Keratinocyte (primary cell): ENCODE measurements at places on chromosomes 16 and 17.

DNA sequence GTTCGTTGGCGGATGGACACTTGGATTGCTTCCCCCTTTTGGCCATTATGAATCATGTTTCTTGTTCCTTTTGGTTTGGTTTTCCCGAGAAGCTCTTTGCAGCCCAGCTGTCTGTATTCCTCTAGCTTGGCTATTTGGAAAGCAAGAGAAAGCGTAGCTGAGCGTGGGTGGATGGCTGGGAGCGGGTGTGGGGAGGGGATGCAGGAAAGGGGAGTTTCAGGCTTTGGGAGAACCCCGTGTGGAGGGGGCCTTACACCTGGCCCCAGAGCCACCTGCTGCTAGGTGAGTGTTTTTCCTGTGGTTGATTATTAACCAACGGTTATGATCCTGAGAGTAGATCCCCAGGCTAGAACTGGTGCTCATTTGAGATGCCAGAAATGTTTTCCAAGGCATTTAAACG, 103.7 kb downstream of the RAP1GAP2 start:
- no peak for DNase-seq

DNA sequence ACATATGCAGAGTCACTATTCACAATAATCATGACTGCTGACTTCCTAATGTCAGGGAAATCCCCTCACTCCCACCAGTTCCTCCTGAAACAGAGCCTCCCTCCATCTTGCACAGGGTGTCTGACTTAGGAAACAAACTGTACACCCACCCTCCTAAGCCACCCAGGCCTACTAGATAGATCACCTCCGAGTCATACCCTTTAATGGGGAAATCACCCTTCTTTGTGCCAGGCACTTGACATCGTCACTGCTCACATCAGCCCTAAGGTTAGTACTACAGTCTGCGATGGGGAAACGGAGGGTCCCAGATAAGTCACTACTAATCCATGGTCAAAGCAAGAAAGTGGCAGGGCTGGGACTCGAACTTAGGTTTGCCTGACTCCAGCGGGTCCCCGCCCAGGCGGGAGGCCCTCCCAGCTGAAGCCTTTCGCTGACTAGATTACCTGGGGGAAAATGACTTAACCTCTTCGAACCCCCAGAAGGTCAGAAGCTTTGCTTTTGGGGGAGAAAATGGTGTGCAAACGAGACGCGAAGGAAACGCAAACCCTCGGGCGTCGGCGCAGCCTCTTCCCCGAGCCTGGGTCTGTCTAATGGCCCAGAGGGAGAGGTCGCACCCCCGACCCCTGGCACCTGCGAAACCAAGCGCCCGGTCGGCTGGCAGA, 3.4 kb upstream of the MLLT6 start:
- no peak for DNase-seq

DNA sequence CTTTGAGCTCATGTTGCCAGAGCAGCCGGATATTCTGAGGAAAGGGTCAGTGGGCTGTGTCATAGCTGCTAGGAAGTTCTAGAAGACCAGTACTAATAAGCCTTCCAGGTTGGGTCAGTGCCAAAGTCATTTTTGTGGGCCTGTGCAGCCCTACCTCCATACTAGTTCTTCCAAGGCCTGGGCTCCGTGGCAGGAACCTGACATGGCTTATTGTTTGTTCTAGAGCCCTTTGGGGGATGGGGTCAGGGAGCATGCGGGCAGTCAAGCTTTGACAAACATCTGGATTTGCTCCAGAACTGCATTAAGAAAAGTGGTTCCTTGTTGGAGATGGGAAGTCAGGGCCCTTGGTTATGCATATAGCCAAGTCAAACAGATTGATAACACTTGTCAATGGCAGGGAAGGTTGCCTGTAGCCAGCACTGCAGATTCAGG, 7.6 kb downstream of the ALKBH5 start:
- no peak for DNase-seq

GRCh38 chr17:35073991-35074627, 10.6 kb upstream of the RFFL start:
- no peak for DNase-seq

GRCh38 chr16:24036614-24037013, 200.8 kb downstream of the PRKCB start:
- DNase-seq = no peak

- no peak for DNase-seq
Observed at GRCh38 chr17:2124391-2124790, 69.5 kb downstream of the HIC1 start.

GRCh38 chr16:86099326-86099725, 200.4 kb downstream of the IRF8 start:
- no peak for DNase-seq

DNA sequence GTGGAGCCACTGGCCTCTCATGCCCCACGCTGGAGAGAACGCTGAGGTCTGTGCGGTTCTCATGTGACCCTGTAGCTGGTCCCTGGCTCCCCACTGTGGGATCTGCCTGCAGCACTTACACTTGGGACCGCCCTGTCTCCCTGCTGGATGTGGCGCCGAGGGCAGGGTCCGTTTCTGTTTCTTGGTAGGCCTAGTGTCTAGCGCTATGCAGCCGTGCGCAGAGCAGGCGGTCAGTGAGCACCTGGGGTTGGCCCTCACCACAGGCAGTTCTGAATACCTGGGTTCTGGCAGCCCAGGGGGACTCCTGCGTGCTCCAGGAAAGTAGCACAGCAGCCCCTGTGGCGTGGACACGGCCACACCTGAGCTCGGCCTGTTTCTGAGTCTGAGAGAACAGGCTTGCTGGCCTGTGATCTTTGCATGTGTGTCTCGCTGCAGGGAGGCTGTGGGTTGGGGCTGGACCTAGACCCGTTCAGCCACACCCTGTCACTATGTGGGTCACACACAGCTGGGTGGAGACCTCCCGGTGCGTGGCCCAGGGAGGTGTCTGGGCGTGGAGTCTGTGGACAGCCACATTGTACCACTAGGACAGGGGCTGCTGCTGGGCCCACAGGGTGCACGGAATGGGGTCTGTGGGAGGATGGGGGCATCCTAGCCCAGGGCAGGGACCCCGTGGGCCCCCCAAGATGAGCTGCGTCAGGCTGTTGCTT, 2.8 kb downstream of the CAPN15 start:
- no peak for DNase-seq

DNA sequence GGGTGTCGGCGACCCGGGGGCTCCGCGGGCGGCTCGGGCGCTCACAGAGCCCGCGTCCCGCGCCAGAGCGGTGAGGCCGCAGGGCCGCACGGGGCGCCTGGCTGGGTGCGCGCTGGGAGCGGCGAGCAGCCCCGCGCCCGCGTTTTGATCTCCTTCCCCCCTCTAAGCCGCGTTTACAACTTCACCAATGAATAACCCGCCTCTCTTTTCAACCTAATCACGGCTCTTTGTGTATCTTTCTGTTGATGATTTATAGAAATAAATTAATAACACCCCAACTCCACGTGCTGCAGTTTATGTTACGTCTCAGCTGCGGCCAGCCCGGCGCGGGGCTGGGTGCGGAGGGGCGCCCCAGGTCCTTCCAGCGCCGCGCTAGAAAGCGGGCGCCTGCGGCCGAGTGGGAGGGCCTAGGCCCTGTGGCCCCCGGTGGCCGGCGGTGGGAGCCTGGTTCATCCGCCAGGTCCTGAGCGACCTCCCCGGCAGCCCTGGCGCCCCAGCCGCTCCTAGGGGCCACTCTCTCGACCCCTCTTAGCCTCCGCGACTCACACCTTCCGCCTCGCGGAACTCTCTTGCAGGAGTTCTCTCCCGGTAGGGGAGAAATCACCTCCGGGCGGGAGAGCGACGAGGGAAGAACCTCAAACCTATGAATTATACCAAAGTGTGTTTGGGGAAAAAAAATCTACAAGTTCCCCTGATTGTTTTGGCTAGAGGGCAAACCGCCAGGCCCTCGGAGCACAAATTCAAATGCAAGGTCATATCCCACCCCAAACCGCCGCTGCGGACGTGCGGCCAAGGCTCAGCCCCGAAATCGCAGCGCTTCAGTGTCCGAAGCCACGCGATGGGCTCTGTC, 1.9 kb downstream of the HNF1B start:
- no peak for DNase-seq
